CD8-positive, alpha-beta T cell (primary cell): ENCODE measurements at places on chromosomes 7 and 10. TPM values are rescaled to one million over a fixed set of nuclear protein-coding genes. Genes with fewer than 3 reads are reported as not detected.

The CYP3A4 gene
- not detected for total RNA-seq

The TMEM236 gene
- not detected for total RNA-seq

The NXPH1 gene
- total RNA-seq, result not detected

The C7orf33 gene
- total RNA-seq, result not detected

The ZNF487 gene
- 7.3 TPM for total RNA-seq

The SPOCK2 gene
- total RNA-seq, result 922 TPM

The SKIDA1 gene
- not detected for total RNA-seq

The C10orf53 gene
- total RNA-seq, result not detected

The NKX1-2 gene
- total RNA-seq, result not detected

The HMX2 gene
- not detected for total RNA-seq

The ITGA8 gene
- total RNA-seq, result not detected

The SPDYE5 gene
- total RNA-seq, result 0.25 TPM

- peak; percentile 15 for DNase-seq
These were observed 149.9 kb downstream of the CPED1 start for GRCh38 chr7:121138262-121138933.

DNA sequence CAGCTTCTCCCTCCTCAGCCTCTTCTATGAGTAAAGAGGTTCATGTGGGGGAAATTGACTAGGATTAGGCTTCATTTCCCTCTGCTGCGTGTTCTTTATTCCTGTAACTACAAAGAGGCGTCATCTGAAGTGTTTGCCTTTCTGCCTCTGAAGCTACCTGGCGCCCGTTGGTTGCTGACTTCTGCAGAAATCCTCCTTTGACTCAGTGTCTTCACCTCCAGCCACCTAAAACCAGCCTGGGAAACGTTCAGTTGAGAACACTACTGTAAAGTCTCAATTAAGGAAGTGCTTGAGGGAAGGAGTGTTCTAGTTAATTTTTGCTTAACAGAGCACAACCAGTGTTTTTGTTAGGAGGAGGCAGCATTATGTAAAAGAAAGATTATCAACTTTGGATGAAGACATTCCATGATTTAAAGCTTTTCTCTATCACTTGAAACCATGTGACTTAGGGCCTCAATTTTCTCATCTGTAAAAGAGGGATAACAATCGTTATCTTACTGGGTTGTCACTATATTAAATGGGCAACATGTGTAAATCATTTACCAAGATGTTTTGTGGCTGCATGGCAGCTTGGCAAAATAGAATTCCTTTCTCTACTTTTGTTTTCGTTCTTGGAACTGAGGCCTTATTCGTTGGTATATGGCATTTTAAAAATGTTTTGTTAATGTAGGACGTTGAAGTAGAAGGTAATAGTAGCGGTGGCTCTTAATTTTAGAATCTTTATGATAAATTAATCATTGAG, 642.9 kb downstream of the SDK1 start:
- no peak for DNase-seq

- no peak for DNase-seq
These were observed 108.1 kb upstream of the FAM133B start for GRCh38 chr7:92698237-92698841.

- no peak for DNase-seq
These were observed 244.5 kb upstream of the ANKRD30A start for GRCh38 chr10:36880898-36881297.

GRCh38 chr7:132464740-132465139, 111.5 kb downstream of the PLXNA4 start:
- no peak for DNase-seq

DNA sequence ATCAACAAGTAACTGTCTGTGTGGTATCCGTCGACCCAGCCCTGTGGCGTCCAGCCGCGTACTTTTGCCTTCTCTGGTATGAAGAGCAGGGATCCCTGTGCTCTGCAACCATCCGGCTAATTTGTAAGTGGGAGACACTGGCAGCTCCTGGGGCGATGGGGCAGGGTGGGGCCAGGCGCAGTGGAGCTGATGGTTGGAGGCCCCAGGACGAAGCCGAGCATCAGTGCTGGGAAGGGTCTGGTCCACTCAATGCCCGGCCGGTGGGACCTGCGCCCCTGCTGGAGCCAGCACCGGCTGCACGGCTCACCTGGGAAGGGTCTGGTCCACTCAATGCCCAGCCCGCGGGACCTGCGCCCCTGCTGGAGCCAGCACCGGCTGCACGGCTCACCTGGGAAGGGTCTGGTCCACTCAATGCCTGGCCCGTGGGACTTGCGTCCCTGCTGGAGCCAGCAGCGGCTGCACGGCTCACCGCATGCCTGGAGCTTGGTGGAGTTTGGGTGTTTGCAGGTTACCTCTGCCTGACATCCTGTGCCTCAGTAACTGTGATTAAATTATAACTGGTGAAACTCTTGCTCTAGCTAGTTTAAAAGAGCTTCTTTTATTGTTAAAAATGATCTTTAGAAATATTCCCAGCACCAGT, 96.1 kb downstream of the NKX6-2 start:
- no peak for DNase-seq

GRCh38 chr10:30092151-30092790, 32.9 kb upstream of the JCAD start:
- DNase-seq, result no peak

GRCh38 chr7:110007320-110008063, 1083.4 kb upstream of the LRRN3 start:
- DNase-seq, result no peak

- no peak for DNase-seq
These were observed 521.9 kb downstream of the NRG3 start for GRCh38 chr10:82396886-82397285.

GRCh38 chr7:11505471-11505985, 326.5 kb downstream of the THSD7A start:
- no peak for DNase-seq

DNA sequence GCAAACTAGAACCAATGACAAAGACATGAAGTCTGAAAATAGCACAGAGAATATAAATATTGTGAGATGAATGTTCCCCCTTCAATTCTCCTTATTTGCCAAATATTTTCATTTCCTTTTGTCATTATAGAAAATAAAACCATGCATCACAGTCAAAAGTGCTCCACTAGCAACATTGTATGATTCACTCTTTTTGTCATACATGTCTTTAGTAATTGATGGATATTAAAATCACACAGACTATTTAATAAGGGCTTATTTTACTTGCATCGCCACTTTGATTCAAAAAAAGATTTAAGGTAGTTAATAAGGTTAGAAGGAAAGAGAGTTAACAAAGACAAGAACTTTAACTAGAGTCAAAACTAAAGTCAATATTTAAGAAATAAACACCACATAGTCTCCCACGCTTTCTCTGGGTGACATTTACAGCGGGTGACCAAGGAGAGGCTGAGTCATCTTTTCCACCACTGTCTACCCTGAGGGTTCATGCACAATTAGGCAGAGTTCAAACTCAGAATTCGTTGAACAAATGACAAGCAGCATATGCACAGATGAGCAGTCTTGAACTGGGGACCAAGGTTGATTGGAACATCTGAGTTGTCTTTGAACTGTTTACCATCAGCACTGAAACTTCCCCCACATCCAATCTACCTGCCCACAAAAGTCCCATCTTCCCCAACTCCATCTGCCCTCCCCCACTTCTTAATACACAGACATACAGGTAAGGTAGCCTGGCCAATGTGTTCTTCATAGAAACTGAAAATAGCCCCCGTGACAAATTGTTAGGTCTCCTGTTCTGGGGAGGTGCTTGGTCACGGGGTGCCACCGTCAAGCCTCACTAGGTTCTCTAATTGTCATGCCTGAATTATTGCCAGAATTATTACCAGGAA, 42.5 kb downstream of the C7orf25 start:
- DNase-seq, result no peak

- no peak for DNase-seq
These were observed 15.1 kb downstream of the UPF2 start for GRCh38 chr10:12027539-12027938.

GRCh38 chr7:38840736-38841460, 68.1 kb downstream of the VPS41 start:
- DNase-seq, result no peak
